Stimulated activated CD8-positive, alpha-beta memory T cell treated with anti-CD3 and anti-CD28 coated beads, Interleukin-15, amount 100 ng/mL, for 48 hours (primary cell): ENCODE measurements at places on chromosomes 12 and 14.

GRCh38 chr12:123839826-123840225 lies 77.7 kb downstream of the DNAH10 start:
- no peak for DNase-seq

DNA sequence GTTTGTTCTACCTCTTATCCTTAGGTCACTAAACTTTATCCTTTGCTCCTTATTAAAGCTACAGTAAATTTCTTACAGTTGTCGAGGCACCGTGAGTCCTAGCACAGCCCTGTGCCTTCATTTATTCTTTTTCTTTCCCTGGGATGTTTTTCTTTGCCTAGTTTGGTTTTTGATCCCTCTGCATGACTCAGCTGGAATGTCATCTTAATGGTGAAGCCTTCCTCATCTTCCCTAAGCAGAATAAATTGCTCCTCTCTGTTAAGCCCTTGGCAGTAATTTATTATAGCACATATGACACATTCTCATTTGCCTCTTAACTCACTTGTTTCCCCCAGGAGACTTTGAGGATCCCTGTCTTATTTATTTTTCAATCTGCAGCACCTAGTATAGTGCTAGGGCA lies 16.6 kb downstream of the ACTR10 start:
- DNase-seq, result no peak

DNA sequence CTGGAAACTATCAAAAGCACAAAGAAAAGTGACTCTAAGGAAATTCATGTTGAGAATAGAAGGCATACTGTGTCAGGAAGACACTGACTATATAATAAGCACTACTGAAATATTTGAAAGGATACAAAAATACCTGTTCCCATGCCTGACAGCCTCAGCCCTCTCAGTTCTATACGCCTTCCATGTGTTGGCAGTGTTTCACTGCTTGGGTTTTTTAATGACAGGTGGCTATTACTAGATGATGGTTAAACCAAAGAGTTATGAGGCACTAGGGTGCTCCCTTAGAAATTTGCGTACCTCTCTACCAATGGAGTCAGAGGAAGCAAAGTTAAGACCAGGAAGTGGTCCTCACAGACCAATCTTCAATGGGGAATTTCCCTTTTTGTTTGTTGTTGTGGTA lies 25.6 kb upstream of the SLC5A8 start:
- no peak for DNase-seq

DNA sequence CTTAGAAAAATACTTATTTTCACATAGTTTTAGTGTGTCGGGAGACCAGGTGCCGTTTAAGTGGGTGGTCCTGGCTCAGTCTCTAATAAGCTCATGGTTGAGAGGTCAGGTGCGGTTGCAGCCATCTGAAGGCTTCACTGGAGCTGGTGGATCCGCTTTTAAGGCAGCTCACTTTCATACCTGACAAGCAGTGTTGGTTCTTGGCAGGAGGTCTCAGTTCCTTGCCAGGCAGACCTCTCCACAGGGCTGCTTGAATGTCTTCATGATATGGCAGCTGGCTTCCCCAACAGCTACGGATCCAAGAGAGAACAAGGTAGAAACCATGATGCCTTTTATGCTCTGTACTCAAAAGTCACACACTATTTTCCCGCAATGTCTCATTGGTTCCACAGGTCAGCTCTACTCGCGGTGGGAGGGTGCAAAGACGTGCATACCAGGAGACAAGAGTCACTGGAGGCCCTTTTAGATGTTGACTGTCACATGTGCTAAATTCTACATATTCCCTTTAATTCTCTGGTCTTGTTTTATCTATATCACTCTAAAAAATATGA lies 8.0 kb upstream of the ZDHHC17 start:
- no peak for DNase-seq

DNA sequence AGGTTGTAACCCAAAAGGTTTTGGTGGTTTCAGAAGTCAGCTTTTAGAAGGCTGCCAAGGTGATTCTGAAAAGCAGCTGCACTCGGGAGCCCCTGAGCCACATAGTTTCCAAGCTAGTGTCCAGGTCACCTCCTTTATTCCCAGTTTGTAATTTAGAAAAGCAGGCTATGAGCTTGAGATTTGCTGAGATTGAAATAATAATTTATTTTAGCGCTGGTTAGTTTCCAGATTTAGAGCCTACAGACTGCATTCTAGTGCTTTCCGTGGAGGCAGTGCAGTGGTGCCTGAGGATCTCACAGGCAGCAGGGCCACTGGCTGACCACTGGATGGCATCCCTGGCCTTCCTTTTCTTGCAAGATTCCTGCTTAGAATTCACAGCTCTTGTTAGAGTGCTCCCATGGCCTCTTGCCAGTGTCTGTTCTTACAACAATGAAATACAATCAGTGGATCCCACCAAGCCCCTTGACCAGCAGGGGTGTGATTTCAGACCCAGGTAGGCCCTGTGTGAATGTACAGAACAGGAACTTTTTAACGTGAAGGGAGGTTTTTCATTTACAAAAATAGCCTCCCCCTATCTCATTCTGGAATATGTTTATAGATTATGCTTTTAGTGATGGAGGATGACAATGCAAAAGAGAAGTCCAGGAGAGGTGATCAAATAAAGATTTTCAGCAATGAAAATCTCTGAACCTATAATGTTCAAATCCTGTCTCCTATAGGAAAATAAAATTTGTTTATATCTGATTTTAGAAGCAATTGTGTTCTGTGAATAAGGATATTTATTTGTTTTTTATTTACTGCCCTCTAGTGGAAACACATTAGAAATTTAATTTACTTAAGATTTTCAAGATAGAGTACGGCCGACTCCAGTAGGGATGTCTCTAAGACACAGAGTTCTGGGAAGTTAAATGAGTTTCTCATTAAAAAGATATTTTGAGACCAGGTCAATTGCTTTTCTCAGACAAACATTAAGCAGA lies 362.1 kb upstream of the STXBP6 start:
- DNase-seq, result no peak

- no peak for DNase-seq
Measured at GRCh38 chr12:105245291-105245690, 9.3 kb upstream of the APPL2 start.

- peak; percentile 22 for DNase-seq
Measured at GRCh38 chr14:100048786-100049185, 16.4 kb upstream of the EVL start.
